ENCODE measurements at places on chromosomes 6 and 20.

DNA sequence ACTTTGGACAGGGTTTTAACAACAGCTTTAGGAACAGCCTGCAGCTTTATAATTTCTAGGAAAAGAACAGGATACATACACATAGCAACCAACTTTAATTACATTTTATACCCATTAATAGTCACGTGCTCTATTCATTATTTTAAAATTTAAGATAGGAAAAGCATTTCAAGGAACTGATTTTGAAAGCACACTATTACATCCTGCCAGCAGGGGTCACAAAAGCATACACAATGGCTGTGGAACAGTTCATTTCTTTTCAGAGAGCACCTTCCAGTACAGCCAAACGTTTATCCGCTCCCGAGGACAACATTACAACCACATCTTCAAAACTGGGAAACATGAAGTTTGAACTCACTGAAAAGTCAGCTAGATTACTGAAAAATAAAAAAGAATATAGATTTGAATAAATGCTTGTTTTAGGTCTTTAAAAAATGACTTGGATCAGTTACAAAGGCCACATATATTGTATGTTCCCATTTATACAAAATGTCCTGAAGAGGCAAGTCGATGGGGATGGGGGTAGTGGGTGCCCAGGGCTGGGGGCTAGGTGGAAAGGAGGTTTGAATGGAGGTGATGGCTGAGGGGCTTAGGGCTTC is 104.6 kb upstream of the EXOC2 start:
- DNase-seq = peak; percentile 40

DNA sequence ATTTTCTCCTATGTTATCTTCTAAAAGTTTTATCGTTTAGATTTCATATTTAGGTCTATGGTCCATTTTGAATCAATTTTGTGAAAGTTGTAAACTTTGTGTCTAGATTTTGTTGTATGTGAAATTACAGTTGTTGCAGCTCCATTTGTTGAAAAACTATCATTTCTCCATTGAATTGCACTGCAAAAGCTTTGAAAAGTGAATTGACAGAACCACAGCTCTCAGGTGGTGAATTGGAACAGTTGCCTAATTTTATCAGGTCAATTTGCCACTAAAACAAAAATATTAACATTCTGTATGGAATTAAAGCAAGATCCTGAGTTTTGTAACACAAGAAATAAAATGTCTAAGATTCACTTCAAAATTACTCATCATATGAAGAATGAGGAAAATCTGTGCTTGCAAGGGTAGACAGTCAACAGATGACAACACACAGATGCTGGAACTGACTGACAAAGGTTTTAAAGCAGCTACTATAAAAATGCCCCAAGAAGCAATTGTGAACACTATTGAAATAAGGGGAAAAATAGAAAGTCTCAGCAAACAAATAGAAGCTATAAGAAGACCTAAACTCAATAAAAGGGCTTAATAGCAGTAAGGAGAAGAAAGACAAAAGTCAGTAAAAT is 346.7 kb downstream of the PAX1 start:
- no peak for DNase-seq

- no peak for DNase-seq
Observed at GRCh38 chr20:54368570-54368969, 106.8 kb upstream of the DOK5 start.

GRCh38 chr6:42162384-42162783 is 10.8 kb upstream of the GUCA1A start:
- DNase-seq = no peak

GRCh38 chr6:101401792-101402621 is 8.5 kb downstream of the GRIK2 start:
- no peak for DNase-seq

DNA sequence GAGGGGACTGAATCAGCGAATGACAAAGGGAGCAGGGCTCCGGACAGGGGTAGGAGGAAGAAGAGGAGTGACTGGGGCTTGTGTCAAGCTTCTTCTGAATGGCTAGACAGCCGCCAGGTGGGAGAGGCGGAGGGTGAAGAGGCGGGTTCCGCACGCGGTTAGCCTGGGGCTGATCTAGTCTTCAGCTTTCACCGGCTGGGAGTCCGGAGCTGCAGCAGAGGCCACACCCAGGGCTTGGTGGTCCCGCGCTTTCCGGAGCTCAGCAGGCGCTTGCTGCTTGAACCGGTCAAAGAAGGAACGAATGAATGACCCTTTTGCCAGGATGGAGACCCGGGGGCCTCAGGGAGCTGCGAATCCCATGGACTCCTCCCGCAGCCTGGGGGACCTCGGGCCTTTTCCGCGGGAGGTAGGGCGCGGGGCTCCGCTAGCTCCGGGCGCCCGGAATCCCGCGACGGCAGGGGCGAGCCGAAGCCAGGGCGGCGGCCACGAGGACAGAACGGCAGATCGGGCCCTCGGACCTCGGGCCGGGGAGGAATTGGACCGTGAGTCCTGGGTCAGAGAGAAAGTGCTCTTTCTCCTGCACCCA is at the start of gene C6orf141:
C6orf141 (plus strand) TSS at position 177 of the 586 bp plus-strand sequence; CDS start at position 302, 125 bp downstream.
- peak; percentile 49 for DNase-seq
